ENCODE measurements at places on chromosomes 12 and 14.

DNA sequence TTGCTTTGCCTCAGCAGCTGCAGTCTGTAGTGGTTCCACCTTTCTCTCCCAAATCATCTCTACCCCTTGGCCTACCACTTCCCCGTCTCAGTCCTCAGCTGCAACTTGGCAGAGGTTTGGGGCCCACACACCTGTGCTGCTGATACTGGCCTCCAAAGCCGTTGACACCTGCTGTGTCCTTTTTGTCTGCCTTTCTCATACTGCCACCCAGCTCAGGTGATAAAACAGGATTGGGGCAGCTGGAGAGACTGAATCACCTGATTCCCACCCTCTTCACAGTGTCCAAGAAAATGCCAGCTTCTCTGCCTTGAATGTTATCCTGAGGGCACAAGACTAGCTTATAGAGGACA is 103.7 kb downstream of the ETV6 start:
- DNase-seq, result no peak

GRCh38 chr14:87901236-87901635 is 91.7 kb downstream of the GALC start:
- DNase-seq, result no peak

DNA sequence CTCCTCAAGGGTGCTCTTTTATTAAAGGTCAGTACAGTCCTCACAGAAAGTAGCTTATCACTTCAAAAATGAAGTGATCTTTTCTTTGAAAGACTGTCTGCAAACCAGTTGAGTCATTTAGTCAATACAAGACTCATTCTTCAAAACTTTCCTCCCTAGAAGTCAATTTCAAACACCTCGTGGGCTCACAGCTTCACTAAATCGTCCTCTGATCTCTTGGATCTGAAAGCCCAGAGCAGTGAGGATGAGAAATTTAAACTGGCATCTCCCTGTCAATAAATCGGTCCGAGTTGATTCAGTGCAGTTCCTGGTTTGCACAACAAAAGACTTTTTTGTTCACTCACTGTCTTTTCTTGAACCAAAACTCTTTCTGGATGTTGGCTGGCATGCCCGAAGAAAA is 44.5 kb downstream of the NUAK1 start:
- DNase-seq, result no peak

DNA sequence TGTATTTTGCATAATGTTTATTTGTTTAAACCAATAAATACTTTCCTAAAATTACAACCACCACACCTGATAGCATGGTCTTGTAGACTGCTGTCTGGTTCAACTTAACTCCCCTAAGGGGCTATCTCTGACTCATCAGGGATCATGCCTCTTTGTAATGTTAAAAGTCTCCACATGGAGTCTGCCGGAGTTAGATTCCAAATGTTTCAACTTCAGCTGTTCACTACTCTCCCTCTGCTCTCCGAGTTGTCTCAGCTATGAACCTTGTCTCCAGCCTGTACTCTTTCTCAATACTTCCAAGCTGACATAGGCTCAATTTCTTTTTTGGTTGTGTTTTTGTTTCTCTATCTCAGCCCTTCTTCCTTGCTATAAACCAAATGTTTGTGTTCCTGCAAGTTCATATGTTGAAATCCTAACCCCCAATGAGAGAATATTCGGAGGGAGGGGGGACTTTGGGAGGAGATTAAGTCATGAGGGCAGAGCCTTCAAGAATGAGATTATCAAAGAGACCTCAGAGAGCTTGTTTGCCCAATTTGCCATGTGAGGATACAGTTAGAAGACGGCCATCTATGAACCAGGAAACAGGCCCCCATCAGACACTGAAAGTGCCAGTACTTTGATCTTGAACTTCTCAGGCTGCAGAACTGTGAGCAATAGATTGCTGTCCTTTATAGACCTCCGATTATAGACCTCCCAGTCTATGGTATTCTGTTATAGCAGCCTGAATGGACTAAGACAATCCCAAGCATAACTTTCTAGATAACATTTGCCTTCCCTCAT is 858.2 kb downstream of the VRK1 start:
- no peak for DNase-seq

DNA sequence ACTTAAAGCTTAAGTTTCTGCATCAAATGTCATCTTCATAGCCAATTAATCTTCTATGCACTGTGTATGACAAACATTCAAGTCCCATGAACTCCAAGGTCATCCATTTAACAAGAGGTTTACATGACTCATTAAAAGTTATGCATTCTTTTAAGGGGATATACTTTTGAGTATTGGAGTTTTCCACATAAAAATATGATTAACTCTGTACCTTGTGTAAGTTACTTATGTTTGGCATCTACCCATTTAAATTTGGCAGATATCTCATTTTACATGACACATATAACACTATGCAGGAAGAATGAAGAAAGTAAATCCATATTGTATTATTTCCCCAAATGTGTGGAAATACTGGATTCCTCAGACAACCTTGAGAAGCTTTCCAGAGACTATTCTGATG is 240.2 kb downstream of the PAX9 start:
- no peak for DNase-seq

GRCh38 chr12:62210422-62210821 is 49.8 kb upstream of the USP15 start:
- peak; percentile 37 for DNase-seq

All from stimulated activated CD4-positive, alpha-beta T cell treated with anti-CD3 and anti-CD28 coated beads, Interleukin-4, amount 100 ng/mL, for 1 hour (primary cell).